Spleen (tissue), 13 donors: ENCODE measurements at places on chromosomes 2 and 18. TPM values are rescaled to one million over a fixed set of nuclear protein-coding genes. Genes with fewer than 3 reads are reported as not detected.

- DNase-seq: no peak
Measured at GRCh38 chr18:35577045-35577848, 4.3 kb upstream of the GALNT1 start.

Gene DUSP2
- polyA plus RNA-seq: 24.2 TPM

DNA sequence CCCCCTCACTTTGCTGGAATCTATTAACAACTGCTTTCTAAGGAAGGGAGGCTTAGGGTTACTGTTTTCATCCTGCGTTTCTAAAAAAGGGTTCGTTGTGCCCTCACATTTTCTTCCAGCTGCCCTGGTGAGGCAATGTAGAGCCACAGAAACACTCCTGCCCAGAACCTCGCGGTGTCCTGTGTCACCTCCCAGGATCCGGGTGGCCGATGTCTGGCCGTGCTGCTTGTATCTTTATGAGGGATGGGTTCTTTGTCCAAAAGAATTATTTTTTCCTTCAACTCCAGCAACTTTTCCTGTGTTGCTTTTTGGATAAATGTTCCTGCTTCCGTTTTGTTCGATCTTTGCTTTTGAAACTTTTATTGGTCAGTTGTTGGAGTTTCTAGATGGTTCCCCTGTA lies 291.8 kb upstream of the HS6ST1 start:
- peak; percentile 28 for DNase-seq

- no peak for DNase-seq
Measured at GRCh38 chr18:11901826-11902438, 6.2 kb downstream of the MPPE1 start.

Gene AQP12A
- polyA plus RNA-seq: 1.8 TPM

- no peak for DNase-seq
Measured at GRCh38 chr18:49168281-49168985, 217.7 kb upstream of the SMAD7 start.

DNA sequence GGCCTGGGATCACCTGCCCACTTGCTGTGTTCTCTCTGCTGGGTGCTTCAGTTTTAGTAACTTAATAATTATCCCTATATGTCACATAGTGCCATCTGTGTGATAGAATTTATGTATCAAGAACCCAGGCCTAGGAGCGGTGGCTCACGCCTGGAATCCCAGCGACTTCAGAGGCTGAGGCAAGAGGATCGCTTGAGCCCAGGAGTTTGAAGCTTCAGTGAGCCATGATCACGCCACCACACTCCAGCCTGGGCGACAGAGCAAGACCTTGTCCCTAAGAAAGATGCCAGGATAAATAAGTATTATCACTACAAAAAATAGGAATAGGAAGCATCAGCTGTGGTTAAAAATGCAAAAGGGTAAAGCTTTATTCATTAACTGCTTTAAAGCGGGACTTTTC lies 240.8 kb downstream of the FAM210A start:
- DNase-seq: no peak

GRCh38 chr18:74549591-74550104 lies 15.3 kb downstream of the CNDP1 start:
- DNase-seq: no peak

Gene FBXO11
- 23.9 TPM for polyA plus RNA-seq

- DNase-seq: no peak
Measured at GRCh38 chr2:146239392-146240135, 1605.3 kb upstream of the ACVR2A start.

GRCh38 chr2:10768063-10768507 lies 44.5 kb downstream of the PDIA6 start:
- DNase-seq: peak; percentile 58

Gene POTEJ
- not detected for polyA plus RNA-seq

GRCh38 chr2:241050624-241051577 lies 51.2 kb downstream of the MTERF4 start:
- DNase-seq: peak; percentile 61

DNA sequence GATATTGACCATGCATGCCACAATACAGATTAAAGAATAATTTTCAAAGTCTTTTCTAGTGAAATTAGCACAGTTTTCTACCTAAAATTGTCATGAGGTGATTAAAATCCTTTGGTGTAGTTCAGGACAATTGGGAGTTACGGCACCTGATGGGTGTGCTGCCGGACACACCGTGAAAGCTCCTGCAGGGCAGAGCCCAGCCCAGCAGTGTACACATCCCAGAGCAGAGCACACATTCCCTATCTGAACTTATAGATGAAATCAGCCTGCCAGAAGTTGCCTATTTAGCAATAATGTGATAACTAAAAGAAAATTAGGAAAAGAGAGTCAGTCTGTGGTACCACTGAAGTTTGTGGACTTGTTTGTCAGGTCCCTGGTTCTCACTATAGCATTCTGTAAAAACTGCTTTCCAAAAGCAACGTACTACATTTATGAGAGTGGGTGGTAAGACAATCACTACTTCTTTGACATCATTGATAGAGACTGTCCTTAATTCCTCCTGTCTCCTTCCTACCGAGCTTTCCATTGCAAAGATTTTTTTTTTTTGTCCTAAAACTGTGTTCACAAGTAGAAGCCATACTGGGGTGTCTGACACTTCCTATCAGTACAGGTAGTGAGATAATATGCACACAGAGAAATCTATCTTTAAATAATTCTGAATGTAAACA lies 3.4 kb downstream of the CYTIP start:
- peak; percentile 75 for DNase-seq

Gene TCF7L1
- polyA plus RNA-seq: 2.4 TPM

- DNase-seq: no peak
Measured at GRCh38 chr2:151640087-151640486, 94.2 kb downstream of the NEB start.

DNA sequence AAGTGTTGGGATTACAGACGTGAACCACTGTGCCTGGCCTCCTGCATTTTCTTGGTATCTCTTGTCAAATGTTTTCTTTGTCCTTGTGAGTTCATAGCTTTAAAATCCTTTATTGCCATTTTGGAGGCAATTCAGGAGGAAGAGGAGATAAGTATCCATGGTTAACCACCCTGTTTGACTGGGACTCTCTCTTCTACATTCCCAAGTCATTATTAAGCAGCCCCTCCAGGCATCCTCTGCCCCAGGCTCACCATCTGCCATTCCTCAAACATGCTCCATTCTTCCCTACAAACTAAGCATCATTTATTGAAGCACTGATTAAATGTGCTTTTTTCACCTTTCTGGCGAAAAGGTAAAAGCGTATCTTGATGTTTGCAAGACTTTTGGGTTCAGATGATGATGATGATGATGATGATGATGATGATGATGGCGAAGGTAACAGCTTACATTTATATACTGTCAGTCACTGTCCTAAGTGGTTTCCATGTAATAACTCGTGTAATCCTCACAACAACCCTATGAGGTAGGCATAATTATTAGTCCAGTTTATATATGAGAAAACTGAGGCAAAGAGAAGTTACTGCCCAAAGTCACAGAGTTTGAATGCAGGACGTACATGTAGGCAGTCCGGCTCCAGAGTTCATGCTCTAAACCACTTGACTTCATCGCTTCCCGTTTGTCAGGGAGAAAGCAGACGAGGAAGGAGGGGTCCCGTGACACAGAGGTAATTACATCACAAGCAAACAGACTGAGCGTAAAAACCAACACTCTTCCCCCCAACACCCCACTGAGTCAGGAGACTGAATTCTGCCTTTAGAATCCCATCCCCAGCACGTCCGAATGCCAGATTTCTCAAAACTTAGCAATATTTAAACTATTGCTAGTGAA lies 69.7 kb upstream of the ACKR3 start:
- no peak for DNase-seq

DNA sequence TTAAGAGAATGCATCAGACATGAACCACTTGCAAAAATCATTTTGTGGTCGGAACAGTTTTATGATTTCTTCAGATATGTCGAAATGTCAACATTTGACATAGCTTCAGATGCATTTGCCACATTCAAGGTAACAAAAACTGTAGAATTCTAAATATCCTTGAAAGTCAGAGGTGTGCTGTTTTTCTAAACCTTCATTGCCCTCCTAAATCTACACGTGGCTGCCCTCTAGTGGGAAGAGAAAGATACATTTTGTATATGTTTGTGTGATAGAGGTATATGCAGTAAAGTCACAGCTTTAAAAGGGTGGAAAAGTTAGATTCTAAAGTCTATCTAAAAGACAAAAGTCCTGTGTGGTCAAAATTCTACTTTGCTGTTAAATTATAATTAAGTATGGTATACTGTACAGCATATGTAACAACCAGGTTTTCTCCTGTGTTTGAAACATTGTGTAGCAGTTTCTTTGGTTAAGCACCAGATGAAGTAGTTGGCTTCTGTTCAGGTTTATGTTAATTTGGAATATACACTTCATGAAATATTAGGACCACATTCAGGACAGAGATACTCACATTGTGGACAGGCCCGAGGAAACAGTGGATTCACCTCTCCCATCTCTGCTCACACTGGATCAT lies 65.9 kb upstream of the ITM2C start:
- DNase-seq: no peak

DNA sequence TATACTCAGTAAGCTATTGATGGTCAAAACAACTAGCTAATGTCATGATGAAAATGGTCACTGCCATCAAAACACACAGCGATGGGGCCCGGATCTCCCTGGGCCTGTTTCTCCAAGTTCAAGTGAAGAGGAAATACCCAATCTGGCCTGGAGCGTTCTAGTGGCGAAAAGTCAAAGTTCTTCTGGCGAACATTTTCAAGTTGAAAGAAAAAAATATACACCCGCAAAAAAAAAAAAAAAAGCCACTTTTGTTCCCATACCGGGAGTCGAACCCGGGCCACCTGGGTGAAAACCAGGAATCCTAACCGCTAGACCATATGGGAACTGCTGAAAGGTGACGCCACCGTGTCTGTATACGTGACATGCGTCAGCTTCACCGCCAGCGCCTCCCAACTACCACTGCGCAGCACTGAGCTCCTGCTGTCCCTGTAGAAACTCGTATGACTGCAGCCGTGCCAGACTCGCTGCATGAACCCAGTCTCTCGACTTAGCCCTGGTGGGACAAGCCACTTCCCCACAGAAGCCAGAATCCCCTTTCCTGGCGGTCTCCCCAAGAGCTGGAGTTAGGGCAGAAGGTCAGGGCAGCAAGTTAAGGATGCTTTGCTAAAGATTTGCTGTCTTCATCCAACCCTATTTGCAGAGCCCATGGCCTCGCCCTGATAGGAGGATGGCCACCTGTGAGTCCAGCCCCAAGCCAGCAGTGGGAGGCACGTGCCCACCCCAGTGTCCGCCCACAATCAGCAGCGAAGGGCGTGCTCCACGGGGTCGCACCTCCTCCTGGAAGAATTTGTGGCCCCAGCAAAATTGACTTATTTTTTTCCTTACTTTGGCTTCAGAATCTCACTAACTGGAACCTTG lies 5.6 kb upstream of the IMP4 start:
- DNase-seq: peak; percentile 85

- DNase-seq: no peak
Measured at GRCh38 chr2:232628466-232629128, 4.8 kb upstream of the EFHD1 start.

GRCh38 chr2:192060161-192060560 lies 134.6 kb downstream of the TMEFF2 start:
- no peak for DNase-seq

Gene KLHL41
- 0.72 TPM for polyA plus RNA-seq

Gene CNOT11
- polyA plus RNA-seq: 20.1 TPM

Gene CPLX4
- polyA plus RNA-seq: not detected

Gene DCDC2C
- 0.22 TPM for polyA plus RNA-seq

GRCh38 chr2:213104092-213104902 lies 47.1 kb downstream of the IKZF2 start:
- no peak for DNase-seq

Gene GATA6
- polyA plus RNA-seq: 14.8 TPM

DNA sequence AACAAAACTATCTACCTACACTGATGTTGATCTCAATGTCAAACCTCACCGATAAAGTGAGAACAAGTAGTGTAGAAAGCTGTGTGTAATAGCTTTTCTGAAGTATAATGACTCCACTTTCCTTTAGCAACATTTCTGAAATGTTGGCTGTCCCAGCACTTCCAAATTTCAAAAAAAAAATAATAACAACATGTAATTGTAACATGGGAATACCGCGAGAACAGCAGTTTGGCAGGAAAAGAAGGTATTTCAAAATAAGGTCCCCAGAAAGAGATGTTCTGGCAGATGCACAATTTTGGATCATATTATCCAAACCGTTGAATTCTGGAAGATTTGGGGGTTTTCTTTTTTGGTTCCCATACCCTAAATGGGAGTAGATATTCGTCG lies 352.0 kb downstream of the ARHGAP15 start:
- DNase-seq: no peak

DNA sequence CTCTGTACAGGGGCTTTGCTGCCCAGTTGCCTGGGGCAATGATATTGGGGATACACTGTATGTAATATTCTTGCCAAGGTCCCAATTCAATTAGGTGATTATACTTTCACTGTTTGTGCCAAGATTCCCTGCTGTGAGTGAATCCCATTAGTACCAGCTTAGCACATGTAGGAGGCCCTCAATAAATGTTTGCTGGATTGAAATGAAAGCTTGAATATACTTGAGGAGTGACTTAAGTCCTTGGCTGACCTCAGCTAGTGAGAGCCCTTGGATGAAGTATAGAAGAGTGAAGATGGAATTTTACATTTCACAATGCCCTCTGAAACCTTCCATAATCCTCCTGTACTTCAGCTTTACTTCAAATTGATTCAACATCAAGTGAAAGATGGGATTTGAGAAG lies 102.9 kb downstream of the GATA6 start:
- DNase-seq: no peak

DNA sequence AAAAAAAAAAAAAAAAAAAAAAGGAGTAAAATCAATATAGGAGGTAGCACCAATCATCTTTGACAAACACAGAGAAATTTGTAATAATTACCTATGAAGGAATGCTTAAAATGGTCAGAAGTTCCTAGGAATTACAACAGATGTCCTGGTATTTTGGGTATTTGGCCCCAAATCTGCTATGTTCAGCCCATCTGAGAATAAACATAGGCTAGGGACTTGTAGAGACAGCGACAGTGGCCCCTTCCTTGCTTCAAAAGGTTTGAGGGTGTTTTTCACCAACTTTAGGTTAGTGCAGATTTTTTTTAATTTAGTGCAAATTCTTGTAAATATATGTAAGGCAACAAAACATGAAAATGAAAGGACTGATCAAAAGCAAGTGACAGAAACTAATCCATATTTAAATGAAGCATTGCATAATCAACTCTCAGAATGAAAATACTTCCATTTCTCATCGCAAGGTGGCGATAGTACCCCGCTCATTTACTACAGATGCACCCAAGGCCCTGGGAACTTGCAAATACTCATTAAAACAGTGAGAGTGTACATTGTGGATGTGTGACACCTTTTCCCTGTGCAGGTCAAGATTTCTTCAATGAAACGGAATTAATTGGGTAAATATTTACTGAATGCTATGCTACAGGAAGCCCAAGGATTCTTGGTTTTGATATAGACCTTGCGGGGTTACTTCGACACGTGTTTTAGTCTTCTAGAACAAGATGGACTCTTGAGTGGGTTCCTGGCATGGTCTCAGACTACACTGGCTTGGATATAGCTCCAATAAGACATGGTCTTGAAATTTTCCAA lies 44.6 kb downstream of the FAM124B start:
- no peak for DNase-seq

DNA sequence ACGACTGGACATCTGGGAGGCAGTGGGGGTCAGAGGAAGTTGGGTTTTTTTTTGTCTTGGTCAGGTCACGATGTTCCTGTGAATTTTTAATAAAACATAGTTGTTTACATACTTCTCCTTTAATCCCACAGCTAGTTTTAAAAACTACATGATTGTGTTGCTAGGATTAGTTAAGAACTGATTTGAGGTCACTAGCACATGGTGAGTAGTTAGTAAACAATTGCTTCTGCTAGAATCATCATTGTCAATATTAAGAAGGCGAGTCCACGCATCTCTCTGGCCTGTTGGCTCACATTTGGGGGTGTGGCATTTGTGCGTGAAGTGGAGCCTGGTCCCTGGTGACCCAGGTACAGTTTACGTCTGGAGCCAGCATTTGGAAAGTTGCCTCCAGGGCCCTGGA lies 59.4 kb downstream of the AGAP1 start:
- no peak for DNase-seq

Gene REEP1
- polyA plus RNA-seq: 0.57 TPM
